ENCODE measurements at places on chromosomes 3 and 15.
A peak's percentile ranks its signal among the peaks of the same experiment; 100 is the strongest.

DNA sequence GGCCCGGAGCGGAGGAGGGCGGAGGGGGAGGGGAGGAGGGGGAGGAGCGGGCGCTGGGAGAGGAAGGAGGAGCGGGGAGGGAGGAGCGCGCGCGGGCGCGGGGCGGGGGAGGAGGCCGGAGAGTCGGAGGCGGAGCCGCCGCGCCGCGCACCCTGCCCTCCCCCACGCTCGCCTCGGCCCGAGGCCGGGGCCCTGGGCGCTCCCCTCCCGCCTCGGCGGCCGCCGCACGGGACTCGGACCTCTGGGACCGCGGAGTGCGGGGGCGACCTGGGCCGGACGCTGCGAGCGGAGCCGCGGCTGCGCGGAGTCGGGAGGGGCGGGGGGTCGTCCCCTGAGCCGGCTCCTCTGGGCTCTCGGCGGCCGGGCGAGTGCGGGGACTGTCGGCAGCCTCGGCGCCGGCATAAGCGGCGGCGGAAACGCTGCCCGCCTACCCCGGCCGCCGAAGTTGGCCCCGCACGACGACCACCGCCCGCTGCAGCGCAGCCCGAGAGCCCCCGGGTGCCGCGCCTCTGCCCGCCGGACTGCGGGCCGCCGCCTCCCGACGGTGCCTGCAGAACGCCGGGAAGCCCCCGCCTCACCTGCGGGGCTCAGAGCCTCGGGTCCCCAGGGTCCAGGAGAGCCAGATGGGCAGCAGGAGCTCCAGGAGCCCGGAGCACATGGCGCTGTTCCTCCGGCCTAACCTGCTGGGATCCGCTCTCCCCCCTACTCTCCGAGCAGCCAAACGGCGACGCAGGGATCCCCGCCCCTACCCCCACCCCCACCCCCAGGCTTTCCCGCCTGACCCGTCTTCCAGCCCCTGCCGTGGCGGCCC is 406 bp upstream of the GABRB3 start:
- peak; percentile 75 for DNase-seq

DNA sequence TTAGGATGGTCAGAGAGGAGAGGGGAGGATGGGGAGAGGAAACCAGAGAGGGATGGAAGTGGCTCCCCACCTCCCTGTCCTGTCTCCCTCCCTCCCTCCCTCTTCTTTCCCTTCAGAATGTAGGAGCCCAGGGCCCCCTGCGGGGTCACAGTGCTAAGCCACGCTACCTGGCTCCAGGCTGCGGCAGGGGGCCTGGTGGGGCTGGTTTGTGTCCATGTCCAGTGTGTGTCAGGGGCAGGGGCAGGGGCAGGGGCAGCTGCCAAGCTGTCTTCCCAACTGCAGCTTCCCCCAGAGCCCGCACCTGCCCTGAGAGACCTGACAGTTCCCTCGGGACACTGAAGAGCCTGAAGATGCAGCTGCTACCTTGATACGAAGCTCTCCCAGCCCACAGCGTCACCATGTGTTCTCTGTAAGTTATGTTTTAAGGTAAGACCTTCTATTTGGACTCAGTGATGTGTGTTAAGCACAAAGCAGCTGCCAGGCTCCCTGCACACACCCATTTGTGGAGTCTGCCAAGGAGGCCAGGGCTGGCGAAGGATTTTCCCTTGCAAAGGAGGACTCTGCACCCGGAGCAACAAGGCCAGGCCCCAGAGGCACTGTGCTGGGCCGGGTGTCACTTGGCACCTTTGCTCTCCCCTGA is 121.8 kb upstream of the SMAD3 start:
- DNase-seq = no peak

DNA sequence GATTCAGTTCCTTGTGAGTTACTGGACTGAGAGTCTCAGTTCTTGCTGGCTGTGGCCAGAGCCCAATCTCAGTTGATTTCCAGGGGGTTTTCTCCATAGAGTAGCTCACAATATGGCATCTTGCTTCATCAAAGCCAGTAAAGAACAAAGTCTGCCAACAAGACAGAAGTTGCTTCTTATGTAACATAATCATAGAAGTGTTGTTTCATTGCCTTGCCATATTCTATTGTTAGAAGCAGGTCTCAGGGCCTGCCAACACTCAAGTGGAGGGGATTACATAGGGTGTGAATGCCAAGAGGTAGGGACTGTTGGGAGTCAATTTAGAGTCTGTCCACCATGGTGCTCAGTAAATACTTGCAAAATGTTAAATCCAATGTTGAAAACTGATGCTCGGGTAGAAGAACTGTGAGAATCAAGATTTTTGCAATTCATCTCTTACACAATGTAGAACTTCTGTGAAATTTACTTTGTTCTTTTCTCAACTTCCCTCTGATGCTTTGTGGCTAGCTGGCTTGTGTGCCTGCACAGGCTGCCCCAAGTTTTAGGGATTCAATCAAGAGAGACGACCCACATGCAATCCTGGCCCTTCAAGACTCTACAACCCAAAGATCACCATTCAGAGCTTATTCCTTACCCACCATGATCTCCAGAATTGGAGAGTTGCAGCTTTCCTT is 13.3 kb upstream of the PXYLP1 start:
- no peak for DNase-seq

- DNase-seq = no peak
These were observed 211.2 kb downstream of the FOXP1 start for GRCh38 chr3:71372241-71372768.

DNA sequence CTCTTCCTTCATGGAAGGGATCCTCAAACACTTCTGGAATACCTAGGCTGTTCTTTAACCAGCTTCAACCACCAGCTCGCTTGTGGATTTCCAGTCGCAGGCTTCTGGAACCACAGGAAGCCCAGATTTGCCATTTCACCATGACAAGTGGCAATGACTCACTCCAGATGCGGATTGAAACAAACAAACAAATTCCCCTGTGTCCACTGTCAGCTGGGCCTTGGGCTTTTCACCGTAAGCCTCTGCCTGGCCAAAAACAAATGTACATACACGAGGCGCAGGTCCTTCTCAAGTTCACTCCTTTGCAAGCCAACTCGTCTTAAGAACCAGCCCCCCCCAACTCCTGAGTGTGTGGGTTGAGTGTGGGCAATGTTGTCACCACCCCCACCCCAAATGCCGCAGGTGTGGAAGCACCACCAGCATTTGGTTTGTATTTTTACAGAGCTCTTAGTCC is 8.8 kb downstream of the BCL6 start:
- no peak for DNase-seq

- no peak for DNase-seq
These were observed 81.5 kb upstream of the UBP1 start for GRCh38 chr3:33521736-33522135.

- no peak for DNase-seq
These were observed 278.9 kb downstream of the MECOM start for GRCh38 chr3:169384573-169384972.

DNA sequence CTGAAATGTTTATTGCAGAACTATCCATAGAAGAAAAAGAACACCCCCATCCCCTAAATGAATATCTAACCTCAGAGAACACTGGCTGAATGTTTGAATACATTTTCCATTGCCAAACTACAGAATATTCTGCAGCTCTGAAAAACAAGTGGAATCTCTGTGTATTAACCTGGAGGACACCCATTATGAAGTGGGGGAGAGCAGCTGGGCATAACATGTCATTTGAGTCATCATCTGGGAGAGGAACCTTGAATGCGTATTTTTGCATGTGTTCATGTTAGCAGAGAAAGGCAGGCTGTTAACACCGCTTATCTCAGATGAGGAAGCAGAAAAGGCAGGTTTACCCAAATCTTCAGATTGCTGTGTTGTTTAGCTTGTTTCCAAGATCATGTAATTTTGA is 31.5 kb downstream of the ESYT3 start:
- DNase-seq = no peak

GRCh38 chr15:35764661-35765519 is 218.9 kb upstream of the DPH6 start:
- no peak for DNase-seq

DNA sequence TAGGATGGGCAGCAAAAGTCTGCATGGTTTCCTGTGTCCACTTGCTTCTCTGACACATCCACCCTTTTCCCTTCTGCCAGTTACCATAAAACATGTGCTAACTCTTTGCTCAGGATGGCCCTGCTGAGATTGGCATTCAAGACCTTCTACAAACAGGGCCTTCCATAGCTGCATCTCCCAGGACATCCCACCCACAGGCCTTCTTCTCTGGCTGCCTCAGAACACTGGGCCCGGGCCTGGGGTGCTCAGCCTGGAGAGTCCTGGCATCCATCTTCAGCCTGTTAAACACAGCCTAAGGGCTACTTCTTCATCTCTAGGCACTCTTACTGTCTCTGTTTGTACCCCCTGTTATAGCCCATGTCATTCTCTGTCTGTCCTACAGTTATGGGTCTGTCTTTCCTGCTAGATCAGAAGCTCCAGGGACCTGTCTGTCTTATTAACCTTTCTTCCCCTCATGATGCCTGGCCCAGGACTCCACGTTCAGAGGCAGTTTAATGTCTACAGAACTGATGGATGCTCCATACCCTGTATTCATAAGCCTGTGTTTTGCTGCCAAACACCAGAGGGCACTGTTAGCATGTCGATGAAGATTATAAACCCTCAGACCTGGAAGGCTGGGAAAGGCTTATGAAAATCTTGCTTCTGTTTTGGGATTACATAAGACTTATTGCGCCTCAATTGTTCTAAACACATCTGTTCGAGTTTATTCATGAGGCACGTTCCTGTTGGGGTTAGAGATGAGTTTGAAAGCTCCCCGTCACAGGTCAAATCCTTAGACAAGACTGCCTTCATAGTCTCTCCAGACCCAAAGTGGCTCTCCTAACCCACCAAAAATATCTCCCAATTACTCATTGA is 16.5 kb downstream of the SEMA3G start:
- DNase-seq = peak; percentile 66
